HCT116 (cell line): ENCODE measurements at places on chromosomes 16 and 17. TPM values are rescaled to one million over a fixed set of nuclear protein-coding genes. Genes with fewer than 3 reads are reported as not detected.

Gene DUSP3
- 29.6 TPM for total RNA-seq

Gene TMEM220
- not detected for total RNA-seq

Gene TVP23A
- not detected for total RNA-seq

Gene ARHGAP44
- total RNA-seq: 7.3 TPM

DNA sequence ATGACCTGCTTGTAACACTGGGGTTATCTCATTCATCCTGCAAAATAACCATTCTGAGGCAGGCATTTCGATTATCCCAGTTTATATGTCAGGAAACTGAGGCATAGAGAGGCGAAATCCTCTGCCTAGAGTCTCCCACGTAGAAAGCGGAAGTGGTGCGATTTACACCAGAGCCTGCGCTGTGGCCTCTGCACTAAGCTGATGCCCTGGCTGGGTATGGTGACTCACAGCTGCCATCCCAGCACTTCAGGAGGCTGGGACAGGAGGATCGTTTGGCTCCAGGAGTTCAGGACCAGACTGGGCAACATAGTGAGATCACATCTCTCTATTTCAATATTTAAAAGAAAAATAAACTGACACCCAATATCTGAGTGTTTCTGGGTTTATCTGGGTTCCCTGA is 59.3 kb upstream of the BCO1 start:
- H3K27me3 ChIP-seq: no peaks in the 10 kb centered on the region
- no peak overlapping the region for H3K27ac ChIP-seq
- DNase-seq: no peak
- H3K4me3 ChIP-seq: no peak overlapping the region
- H3K36me3 ChIP-seq: no peaks in the 10 kb centered on the region

- H3K27ac ChIP-seq: no peak overlapping the region
- 0 out of 2 replicates have a peak, but pooled peaks cover 4% of the 10 kb centered on the region for H3K27me3 ChIP-seq
- no peaks in the 10 kb centered on the region for H3K4me1 ChIP-seq
- H3K4me3 ChIP-seq: no peak overlapping the region
- H3K36me3 ChIP-seq: no peaks in the 10 kb centered on the region
Observed at GRCh38 chr16:52843381-52843780, 209.3 kb downstream of the CHD9NB start.

DNA sequence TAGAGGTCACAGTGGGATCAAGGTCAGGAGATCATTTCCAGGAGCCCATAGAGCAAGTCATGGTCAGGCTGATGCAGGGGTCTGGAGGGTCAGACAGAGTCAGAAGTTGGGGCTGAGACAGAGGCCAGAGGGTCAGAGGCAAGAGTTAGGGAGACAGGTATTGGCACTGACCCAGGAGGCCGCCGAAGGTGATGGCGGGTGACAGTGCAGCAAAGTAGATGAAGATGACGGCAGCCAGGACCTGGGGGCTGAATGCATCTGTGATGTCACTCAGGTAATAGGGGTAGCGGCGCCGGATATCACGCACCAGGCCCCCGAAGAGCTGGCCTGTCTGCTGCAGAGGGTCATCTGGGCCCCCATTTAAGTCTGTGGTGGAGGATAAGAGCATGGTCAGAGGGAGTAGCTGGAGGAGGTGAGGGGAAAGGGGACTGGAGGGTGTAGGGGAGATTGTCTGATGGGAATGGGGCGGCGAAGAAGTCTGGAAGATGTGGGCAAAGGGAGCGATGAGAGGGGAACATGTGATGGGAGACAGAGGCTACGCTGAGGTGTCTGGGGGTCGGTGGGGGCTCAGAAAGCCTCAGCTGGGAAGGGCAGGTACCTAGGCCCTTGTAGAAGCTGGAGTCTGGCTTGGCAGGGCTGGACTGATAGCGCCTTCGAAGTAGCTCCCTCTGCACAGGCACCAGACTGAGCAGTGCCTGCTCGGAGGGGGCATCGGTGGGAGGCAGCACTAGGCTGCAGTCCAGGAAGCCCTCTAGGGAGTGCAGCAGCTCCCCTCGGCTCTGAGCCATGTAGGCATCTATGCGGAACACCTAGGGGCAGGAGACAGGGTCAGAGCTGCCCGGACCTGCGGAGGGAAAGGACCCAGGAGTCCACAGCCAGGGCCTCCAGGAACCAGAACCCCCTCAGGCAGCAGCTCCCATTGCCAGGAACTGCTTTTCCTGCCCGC is 9.8 kb downstream of the SLC4A1 start:
- H3K36me3 ChIP-seq: no peaks in the 10 kb centered on the region
- peaks cover 4% of the 10 kb centered on the region for H3K27me3 ChIP-seq
- H3K27ac ChIP-seq: no peak overlapping the region
- DNase-seq: no peak
- no peaks in the 10 kb centered on the region for H3K4me1 ChIP-seq
- no peak overlapping the region for H3K4me3 ChIP-seq

- H3K36me3 ChIP-seq: peaks cover 2% of the 10 kb centered on the region; the same call in 1 of the 2 replicates
- DNase-seq: peak; percentile 86
- H3K4me1 ChIP-seq: peaks cover 4% of the 10 kb centered on the region; the same call in 1 of the 2 replicates
- H3K27ac ChIP-seq: peak within 1 kb of the TSS; percentile 48
Observed at GRCh38 chr17:36486204-36487194, at the start of gene ZNHIT3. TSS of gene ZNHIT3 (plus strand) at chr17:36486681. CDS start at chr17:36486700, 19 bp downstream.

DNA sequence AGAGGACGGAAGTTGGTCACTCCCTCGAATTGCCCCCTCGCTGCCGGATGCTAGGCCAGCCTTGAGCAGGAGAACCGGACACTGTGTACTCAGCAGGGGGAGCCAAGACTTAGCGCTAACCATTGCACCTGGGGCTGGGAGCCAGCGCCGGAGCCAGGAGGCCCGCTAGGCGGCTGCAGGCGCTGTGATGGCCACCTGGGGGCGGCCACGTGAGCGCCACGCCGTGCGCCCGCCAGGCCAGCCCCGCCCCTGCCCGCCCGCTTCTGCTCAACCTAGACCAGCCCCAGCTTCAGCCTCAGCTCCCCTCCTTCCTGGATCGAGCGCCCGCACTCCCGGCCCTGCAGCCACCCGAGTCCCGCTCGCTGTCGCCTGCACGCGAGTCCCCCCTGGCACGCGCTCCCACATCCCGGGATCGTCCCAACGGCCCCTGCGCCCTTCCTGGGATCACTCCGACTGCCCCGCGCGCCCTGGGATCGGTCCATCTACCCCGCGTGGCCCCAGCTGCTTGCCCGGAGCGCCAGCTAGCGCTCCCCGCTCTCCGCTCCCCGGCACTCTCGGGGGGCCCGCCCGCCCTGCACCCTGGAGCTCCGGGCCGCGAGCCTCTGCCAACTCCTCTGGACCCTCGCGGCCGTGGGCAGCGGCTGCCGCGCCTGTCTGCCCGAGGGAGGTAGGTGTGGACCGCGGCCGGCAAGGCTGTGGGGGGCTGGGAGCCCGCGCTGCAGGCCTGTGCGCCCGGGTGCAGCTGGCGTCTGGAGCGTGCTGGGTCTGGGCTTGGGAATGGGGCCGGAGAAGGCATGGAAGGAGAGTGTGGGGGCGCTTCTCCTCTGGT is at the start of gene EEF2K:
Gene EEF2K, plus strand, starts transcription at position 266 of the 829 bp plus-strand sequence. CDS start 19,452 bp downstream, outside the sequence.
- H3K4me1 ChIP-seq: peaks cover 16% of the 10 kb centered on the region
- H3K36me3 ChIP-seq: peaks cover 7% of the 10 kb centered on the region; the same call in 1 of the 2 replicates
- peak within 1 kb of the TSS; percentile 85 for H3K27ac ChIP-seq
- peak; percentile 95 for DNase-seq
- H3K27me3 ChIP-seq: no peaks in the 10 kb centered on the region

DNA sequence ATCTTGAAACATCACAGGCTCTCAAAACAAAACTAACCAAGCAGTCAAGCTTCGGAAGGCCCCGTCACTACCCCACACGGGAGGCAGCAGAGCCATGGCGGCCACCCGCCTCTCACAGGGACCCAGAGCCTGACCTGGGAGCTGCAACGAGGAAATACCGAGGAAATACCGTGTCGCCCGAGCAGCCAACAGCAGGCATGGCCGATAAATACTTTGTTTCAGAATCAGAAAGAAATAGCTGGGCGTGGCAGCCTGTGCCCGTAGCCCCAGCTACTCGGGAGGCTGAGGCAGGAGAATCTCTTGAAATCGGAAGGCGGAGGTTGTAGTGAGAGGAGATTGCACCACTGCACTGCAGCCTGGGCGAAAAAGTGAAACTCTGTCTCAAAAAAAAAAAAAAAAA is 6.9 kb downstream of the LMF1 start:
- H3K36me3 ChIP-seq: peaks cover 7% of the 10 kb centered on the region; the same call in 1 of the 2 replicates
- H3K4me1 ChIP-seq: peaks cover 5% of the 10 kb centered on the region; the same call in 1 of the 2 replicates
- H3K27me3 ChIP-seq: no peaks in the 10 kb centered on the region
- no peak overlapping the region for H3K4me3 ChIP-seq
- DNase-seq: no peak
- H3K27ac ChIP-seq: no peak overlapping the region

DNA sequence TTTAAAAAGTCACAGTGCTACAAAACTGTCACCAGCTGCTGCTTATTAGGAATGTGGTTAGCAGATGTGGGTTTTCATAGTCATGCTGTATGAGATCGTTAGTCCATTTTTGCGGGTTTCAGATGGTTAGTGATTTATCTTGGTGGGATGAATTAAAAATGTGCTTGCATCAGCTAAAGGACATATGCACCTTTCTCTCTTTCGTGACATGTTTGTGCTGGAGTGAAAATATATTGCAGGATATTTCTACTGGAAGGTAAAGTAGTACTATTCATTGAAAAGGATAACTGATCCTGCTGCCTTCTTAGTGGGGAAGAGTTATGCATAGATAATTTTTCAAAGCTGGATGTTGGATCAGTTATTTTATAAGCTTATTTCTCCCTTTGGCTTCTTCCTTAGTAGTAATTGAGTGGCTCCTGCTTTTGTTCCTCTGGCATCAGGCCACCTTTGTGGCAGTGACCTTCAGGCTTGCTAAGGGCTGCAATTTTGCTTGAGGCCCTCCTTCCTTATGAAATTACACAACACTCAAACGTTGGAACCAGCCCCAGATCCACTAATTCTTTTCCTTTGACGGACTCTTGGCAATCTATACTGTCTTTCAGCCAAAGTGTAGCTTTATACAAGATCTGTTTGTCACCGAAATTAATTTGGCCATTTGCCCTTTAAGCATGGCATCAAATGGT is 7.5 kb upstream of the SNTB2 start:
- no peaks in the 10 kb centered on the region for H3K27me3 ChIP-seq
- no peak overlapping the region for H3K4me3 ChIP-seq
- no peaks in the 10 kb centered on the region for H3K36me3 ChIP-seq
- no peak overlapping the region; the same call in 1 of the 2 replicates for H3K27ac ChIP-seq

DNA sequence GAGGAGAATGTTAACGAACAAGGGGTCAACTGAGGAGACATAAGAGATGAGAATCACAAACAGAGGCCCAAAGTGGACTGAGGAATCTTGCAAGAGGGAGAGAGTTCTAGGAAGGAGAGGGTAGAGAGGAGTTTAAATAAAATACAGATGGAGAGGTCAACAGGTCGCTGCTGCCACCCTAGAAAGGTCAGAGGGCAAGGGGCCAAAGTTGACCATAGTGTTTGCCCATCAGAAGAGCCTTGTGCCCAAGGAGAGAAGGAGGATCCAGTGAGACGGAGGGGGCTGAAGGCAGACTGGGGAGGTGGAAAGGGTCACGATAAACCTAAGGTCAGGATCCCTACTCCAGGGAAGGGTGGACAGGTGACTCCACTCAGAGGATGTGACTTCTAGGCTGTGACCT is 6.9 kb upstream of the ITGA3 start:
- no peak for DNase-seq
- H3K36me3 ChIP-seq: no peaks in the 10 kb centered on the region
- peaks cover 68% of the 10 kb centered on the region for H3K4me1 ChIP-seq
- H3K4me3 ChIP-seq: no peak overlapping the region
- H3K27ac ChIP-seq: 0 out of 2 replicates have a peak overlapping the region, but pooled peaks have one; percentile 93

DNA sequence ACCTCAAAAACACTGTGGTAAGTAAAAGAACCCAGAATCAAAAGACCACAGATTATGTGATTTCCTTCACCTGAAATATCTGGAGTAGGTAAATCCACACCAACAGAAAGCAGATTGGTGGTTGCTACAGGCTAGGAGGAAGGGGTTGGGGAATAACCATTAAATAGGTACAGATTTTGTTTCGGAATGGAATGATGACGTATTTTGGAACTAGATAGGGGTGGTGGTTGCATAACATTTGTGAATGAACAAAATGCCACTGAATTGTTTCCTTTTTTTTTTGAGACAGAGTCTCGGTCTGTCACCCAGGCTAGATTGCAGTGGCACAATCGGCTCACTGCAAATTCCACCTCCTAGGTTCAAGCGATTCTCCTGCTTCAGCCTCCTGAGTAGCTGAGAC is 100.9 kb upstream of the RBFOX1 start:
- no peak overlapping the region for H3K27ac ChIP-seq
- no peaks in the 10 kb centered on the region for H3K36me3 ChIP-seq
- no peaks in the 10 kb centered on the region for H3K27me3 ChIP-seq
- no peak for DNase-seq
- H3K4me1 ChIP-seq: no peaks in the 10 kb centered on the region

DNA sequence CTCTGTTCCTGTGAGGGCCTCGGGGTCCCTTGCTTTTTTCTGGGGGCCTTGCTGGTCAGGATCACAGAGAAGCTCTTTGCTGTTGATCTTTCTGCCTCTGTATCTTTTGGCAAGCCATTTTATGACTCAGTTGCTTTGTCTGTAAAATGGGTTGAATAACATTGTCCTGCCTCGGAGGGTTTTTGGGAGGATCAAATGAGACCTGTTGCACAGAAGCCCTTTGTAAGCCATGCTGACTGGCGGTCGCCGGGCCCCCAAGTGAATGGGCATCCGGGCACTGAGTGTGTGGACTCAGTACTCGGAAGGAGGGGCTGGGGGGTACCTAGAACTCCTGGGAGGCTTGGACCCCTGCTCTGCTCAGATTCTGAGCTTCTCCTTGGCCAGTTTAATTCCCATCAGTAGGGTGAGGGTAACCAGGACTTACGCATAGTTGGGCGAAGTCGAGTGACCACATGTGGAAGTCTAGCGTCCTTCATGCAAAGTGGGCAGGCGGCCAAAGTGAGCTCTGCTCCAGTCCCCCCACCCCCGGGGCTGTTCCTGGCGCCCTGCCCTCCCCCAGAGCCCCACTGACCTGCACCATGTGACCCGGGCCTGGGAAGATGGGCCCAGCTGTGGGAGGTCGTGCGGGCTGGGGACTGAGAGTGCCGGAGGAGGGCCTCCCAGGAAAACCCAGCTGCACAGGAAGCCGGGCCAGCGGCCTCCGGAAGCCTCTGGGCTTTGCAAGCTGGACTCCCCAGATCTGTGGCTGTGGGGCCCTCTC is 284.0 kb downstream of the SEC14L1 start:
- no peak overlapping the region for H3K27ac ChIP-seq
- H3K27me3 ChIP-seq: no peaks in the 10 kb centered on the region
- H3K4me1 ChIP-seq: no peaks in the 10 kb centered on the region

DNA sequence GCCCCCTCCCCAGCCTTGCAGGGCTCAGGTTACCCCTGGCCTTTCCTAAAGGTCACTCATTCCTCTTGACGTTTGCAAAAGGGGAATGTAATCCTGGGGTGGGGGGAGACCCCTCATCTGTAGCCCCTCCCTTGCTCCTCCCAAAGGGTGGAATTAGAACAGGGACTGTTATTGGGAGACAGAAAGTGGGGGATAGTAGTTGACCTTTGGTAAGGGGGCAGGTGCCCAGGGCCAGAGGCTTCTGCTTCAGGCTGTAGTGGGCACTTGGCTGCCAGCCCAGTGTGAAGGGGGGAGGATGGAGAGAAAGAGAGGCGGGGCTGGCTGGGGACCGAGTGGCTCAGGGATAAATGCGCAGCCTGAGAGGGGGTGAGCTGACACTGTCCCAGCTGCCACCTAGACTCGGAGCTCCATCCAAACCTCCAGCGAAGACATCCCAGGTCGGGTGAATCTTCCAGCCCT is at the start of gene ENO3:
Gene ENO3, plus strand, starts transcription at position 374 of the 459 bp plus-strand sequence. CDS start 711 bp downstream, outside the sequence.
- H3K4me3 ChIP-seq: peak within 1 kb of the TSS; percentile 96
- peaks cover 4% of the 10 kb centered on the region; the same call in 1 of the 2 replicates for H3K36me3 ChIP-seq
- H3K27ac ChIP-seq: peak within 1 kb of the TSS; percentile 99
- DNase-seq: no peak
- H3K4me1 ChIP-seq: peaks cover 23% of the 10 kb centered on the region
